Left renal pelvis (tissue), 4 donors: ENCODE measurements at places on chromosomes 7 and 10. TPM values are rescaled to one million over a fixed set of nuclear protein-coding genes. Genes with fewer than 3 reads are reported as not detected.

DENND2A gene
- 34.7 TPM for polyA plus RNA-seq

- no peak for DNase-seq
These were observed 69.3 kb downstream of the AP3M1 start for GRCh38 chr10:74081192-74081803.

GRCh38 chr10:69495666-69496065 lies 44.4 kb downstream of the TSPAN15 start:
- no peak for DNase-seq

- no peak for DNase-seq
These were observed 61.3 kb downstream of the RAPGEF5 start for GRCh38 chr7:22295402-22296264.

DNA sequence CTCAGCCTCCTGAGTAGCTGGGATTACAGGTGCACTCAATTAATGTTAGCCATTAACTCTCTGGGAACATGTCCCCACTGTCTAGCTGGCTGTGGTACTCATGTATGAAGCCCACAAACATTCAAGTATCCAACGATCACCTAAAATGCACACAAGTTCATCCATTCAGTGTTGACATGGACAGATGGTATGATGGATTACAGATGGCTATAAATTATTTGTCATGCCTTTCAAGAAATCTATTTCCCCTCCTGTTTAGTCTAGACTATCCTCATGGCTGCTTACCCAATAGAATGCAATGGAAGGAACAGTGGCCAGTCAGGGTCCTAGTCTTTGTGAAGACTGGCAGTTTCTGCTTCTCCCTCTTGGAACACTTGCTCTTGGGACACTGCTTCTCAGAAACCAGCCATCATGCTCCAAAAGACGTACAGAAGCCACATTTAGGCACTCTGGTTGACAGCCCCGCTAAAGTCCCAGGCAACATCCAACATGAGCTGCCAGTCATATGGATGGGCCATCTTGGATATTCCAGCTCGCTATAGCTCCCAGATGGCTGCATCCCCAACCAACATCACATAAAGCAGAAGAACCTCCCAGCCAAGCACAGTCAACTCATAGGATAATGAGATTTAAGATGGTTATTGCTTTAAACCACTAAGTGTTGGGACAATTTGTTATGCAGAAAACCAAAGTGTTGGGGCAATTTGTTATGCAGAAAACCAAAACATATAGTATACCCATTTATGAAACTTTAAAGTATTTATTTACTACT lies 33.1 kb downstream of the MYL10 start:
- no peak for DNase-seq

DNA sequence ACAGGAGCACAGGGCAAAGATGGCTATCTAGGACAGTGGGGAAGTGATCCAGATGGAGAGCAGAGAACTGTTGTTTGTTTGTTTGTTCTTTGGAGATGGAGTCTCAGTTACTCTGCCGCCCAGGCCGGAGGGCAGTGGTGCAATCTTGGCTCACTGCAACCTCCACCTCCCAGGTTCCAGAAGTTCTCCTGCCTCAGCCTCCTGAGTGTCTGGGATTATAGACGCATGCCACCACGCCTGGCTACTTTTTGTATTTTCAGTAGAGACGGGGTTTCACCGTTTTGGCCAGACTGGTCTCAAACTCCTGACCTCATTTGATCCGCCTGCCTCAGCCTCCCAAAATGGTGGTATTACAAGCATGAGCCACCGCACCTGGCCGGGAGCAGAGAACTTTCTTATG lies 20.9 kb downstream of the METTL2B start:
- DNase-seq: no peak
